ENCODE measurements at places on chromosomes 6 and 20.

DNA sequence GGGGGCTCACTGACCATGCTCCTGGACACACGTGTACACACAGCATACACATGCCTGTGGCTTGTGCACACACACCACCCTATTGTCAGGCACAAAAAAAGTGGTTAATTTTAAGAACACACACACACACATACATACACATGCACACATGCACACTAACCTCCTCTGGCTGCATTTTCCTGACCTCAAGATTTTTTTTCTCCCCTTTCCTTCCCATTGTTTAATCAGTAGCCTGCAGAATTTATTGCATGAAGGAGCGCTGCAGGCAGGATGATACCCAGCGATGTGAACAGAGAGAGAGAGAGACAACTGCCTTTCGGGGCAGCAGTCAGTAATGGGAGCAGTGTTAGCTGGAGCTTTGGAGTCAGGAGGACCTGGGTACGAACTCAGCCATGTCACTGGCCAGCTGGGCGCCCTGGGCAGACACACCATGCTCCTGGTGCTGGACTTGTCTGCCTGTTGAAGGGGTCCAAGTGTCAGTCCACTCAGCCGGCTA, 990 bp upstream of the TRAF3IP2 start:
- DNase-seq = no peak

DNA sequence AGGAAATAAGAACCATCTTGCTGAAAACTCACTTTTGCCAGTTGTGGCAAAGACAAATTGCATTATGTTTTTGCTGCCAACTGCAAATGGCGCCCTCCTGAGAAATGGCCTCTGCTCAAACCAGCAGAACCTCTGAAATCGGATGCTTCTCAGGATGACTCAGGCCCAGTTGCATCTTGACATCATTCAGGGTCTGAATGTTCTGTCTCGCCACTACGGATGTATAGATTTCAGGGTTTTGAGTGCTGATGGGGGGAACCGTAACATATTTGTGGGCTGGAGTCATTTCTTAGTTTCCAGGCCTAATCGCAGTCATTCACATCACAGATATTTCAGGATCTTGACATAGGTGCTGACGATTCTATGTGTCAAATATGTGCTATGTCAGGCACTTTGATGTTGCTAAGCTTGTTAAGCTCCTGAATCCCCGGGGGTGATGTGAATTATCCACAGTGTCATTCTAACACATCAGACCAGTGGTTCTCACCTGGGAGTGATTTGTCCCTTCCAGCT, 207.1 kb downstream of the NFATC2 start:
- no peak for DNase-seq

GRCh38 chr6:11460001-11460668, 77.4 kb upstream of the TMEM170B start:
- no peak for DNase-seq

DNA sequence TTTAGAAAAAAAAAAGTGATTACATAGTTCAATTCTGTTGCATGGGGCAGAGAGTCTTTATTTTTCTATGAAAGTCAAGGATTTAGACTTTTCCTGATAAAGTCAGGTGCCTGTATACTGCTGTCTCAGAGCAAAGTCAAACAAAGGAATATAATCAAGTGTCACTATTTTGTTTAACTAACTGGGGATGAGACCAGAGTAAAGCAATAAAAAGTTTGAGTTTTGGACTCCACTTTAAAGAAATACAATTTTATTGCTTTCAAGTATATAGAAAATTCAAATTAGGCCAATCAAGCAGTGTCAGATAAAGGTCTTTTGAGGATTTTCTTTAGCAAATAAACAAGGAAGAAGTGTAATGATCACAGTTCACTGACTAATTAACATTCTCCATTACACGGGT, 48.7 kb upstream of the MYLIP start:
- DNase-seq = no peak

- no peak for DNase-seq
Measured at GRCh38 chr20:34301587-34302311, 1.4 kb downstream of the AHCY start.
